KG1 (cell line): ENCODE measurements at places on chromosomes 16 and 17.

DNA sequence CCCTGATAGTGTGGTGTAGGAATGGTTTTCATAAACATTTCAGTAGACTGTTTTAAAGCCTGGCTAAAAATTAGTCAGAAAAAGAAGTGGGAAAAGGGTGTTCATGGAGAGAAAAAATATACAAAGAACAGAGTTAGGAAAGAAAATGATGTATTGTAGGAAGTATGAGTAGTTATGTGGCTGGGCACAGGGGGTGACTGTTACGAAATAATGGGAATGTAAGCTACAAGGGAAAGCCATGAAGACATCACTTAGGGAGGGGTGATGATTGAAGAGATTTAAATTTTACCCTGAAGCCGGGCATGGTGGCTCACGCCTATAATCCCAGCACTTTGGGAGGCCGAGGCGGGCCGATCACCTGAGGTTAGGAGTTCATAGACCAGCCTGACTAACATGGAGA is 55.3 kb downstream of the NUP88 start:
- no peak for DNase-seq

DNA sequence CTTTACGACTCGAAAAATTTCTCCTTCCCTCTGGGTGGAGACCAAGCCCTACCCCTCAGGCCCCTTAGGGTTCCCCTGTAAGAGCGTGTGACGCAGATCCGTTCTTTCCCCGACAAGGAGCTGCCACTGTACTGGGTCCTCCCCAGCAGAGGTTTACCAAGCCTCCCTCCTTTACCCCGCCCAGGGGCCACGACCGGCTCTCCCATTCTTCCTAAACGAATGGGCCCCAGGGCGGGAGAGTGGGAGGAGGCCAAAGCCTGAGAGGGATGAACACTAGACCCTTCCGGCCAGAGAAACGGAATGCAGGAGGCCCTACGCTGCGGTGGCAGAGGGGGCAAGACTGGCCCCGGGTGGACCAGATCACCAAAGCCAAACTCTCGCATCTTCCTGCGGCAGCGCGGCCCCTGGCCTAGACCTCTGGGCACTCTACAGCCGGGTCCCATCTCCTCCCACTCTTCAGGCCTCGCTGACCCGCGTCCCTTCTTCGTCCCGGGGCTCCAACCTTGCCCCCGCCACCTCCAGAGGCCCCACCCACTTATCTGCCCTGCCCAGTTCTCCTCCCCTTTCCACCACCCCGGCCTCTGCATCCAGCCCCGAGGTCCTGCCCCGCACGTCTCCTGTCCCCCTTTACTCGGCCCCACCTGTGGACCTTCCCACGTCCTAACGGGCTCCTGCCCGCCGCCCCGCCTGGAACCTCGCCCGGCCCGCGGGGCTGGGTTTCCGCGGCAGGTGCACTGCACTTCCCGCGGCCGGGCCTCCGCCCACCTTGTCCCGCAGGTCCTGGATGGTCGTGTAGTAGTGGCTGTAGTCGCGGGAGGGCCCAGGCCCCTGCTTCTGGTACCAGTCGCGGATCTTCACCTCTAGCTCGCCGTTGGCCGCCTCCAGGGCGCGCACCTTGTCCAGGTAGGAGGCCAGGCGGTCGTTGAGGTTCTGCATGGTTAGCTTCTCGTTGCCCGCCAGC is 765 bp downstream of the KRT19 start:
- no peak for DNase-seq

DNA sequence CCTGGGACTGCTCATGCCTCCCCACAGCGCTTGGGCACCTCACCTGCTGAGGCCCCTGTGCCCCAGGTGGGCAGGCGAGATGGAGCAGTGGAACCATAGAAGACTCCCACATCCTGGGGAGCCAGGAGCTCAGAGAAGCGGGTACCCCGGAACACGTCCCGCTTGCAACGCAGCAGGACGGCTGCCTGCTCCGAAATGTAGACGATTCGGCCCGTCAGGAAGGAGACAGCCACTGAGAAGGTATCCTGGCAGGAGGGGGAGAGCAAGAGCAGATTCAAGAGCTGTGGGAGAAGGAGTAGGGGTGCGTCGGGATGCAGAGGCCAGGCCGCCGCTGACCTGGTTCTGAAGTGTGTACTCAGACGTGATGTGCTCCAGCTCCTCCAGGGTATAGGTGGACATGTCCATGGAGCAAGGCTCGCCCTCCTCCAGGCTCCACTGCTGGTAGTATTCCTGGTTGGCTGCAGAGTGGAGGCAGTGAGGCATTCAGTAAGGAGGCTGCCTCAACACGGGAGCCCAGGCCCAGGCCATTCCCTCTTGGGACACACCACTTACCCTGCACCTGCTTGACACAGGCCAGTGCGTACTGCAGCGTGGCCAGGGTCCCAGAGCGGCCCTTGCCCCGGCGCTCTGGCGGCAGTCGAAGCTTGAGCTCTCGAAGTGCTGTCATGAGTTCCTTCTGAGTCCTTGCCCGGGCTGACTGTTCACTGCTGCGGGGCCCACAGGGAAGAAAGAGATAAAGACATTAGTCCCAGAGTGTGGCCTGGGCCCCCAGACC is 2.6 kb downstream of the PER1 start:
- DNase-seq, result no peak

DNA sequence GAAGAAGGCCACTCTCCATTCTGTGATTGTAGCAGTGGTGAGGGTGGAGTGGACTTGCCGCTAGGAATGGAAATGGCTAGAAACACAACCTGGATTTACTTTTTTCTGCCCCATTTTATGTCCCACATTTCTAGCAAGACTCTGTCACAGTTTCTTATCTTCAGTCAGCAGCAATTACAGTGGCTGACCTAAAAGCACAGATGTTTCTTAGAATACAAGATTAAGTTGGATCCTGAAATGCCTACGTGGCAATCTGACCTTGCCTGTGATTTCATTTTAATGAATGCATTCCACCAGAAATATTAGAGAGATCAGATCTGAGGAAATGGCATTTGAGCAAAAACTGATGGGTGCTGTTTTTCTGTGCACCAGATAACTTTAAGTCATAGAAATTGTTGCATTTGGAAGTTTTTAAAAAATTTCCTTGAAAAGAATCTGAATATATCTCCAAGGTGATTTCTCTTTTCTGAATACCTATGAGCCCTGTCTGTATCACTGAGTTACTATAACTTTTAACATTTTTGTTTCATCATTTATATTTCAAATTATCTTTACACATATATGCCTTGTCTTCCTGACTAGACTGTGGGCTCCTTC is 5.4 kb downstream of the HEATR3 start:
- DNase-seq, result no peak

- no peak for DNase-seq
Measured at GRCh38 chr16:62661435-62661834, 625.2 kb upstream of the CDH8 start.

DNA sequence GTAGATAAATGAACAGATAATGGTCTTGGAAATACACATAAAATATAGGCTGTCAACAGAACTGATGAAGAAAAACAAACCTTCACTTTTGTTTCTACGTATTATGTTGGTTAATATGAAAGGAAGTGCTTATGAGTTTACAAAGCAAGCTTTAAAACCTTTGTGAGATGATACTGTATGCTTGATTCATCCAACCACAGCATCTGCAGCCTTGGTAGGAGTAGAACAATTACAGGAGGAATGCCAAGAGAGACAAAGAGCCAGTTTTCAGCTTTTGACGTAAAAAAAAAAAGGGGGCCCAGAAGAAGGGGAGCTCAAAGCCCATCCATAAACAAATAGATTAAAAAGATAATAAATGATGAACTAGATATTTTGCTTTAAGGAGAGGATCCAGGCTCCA is 13.3 kb downstream of the FAM20A start:
- no peak for DNase-seq

DNA sequence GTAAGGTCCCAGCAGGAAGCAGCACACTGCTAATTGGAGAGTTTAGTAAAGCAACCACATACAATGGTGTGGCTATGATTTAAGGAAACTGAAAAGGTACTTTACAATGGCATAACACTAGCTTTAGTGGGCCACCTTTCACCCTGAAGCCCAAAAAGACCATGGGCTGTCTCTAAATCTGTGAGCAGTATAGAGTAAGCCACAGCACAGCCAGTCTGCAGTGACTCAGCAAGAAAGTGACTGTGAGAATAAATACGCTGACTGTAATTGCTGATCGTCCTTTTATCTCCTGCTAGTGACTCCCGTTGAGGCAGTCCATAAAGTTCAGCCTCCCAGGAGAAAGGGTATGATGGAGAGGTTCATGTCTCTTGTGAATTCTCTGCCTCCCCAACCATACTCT is 679.8 kb upstream of the KIF2B start:
- DNase-seq, result no peak

DNA sequence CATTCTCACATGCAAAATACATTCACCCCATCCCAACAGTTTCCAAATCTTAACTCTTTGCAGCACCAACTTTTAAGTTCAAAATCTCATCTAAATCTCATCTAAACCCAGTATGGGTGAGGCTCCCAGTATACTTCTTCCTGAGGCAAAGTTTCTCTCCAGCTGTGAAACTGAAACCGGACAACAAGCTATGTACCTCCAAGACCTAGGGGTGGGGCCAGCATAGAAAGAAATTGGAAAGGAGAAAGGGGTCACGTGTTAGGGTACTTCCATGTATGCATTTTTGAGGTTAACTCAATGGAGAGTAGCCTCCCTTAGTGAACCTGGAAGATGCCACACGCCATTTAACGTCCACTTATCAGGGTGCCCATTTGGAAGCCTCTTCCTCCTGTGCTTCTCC is 23.9 kb upstream of the LRRC75A start:
- DNase-seq, result no peak

DNA sequence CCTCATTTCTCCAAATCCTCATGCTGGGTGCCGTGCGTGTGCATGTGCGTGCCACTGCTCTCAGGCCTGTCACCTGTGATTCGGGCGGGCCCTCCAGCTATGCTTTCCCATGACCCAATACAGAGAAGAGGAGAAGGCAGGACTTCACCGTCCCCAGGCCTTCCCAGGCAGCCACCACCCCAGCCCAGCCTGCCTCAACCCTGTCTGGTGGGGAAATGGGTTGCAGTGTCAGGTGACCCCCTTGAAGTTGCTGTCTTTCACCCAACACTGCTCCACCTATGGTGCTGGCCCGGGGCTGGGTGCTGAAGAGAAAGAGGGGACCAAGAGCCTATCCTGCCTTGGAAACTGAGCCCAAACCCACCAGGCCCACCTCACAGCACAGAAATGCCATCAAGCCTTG is 94.7 kb downstream of the GOSR1 start:
- no peak for DNase-seq

DNA sequence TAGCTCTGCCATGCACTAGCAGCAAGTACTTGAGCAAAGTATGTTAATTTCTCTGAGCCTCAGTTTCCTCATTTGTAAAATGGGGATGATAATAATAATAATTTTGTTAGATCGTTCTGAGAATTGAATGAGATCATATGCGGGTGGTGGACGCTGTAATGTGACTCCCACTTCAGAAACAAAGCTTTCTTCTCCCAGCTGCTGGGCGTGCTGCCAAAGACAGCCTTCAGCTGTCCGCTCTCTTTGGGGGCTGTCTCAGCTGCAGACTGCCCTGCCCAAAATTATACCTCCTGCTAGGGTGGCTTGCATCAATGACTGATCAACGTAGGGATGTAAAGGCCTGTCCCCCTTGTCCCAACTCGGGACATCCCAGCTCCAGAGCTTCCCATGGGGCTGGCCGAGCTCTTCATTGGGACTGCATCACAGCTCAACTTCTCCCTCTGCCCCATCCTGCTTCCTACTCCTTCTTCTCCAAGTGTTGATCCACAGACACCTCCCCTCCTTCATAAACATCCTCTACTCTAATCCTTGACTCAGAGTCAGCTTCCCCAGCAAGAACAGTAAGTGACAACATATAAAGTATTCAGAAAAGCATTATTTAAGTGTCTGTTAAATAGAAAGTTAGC is 30.7 kb upstream of the CDH5 start:
- DNase-seq, result no peak

DNA sequence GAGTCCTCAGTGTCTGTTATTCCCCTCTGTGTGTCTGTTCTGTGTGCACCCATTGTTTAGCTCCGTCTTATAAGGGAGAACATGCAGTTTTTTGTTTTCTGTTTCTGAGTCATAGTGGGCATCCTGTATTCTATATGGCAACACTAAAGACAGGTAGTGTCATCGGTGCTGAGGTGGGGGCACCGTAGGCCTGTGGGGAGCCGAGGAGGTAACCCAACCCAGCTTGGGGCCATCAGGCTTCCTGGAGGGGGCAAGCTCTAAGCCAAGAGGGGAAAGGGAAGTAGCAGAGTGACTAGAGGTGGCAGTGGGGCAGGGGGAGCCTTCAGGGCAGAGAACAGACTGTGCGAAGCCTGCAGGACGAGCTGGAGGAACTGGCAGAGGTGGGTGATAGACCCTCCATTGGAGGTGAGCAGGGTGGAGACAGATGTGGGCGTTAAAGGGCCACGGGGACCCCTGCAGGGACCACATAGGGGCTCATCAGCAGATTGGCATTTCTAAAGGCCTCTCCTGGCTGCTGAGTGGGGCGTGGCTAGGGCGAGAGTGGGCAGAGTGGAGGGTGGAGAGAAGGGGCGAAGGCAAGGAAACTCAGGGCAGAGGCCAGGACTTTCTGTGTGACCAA is 36.5 kb downstream of the CPNE2 start:
- DNase-seq, result peak; percentile 44

DNA sequence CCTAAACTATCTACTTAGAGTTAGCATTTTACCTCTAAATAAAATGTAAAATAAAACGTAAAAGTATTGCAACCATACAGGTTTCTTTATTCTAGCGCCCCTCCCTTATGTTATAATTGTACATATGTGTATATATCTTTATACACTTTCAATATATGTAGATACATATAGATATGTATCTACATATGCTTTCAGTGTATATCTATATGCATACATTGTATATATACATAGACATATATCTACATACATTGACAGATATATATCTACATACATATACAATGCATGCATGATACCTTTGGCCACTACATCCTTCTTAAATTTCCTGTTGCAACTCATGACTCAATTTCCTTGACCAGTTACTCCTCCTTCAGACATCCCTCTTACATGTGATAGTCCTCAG is 16.7 kb downstream of the BPTF start:
- DNase-seq, result no peak

- no peak for DNase-seq
Measured at GRCh38 chr16:30041841-30042240, 10.8 kb upstream of the TLCD3B start.

- no peak for DNase-seq
Measured at GRCh38 chr17:47870056-47870455, 19.1 kb upstream of the SP6 start.

DNA sequence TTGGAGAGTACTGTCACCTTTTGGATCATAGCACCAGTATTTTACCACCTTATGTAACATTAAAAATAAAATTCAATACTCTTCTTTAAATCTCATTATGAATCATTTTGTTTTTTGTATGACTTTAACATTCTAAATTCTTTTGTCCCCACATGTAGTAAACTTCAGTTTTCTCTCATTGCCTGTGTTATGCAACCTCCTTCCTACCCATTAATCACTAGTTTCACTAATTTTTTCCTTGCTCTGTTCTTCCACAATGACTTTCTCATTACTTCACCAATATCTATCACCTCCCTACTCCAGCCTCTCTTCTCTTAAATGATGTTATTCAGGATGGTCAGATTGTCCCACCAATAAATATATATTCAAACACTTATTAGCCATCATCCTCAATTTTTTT is 68.7 kb downstream of the TTC19 start:
- DNase-seq, result no peak

GRCh38 chr16:560204-560700 is at the start of gene PRR35:
Gene PRR35 (plus strand): TSS chr16:560394. CDS start chr16:563295, 2,901 bp downstream.
- no peak for DNase-seq

- no peak for DNase-seq
Measured at GRCh38 chr17:59838052-59838916, 54.5 kb downstream of the TUBD1 start.

GRCh38 chr17:81690549-81690948 is 6.7 kb downstream of the HGS start:
- no peak for DNase-seq

- no peak for DNase-seq
Measured at GRCh38 chr17:3558603-3559269, 1.1 kb upstream of the TRPV3 start.

GRCh38 chr17:19876529-19877161 is 8.9 kb upstream of the ULK2 start:
- DNase-seq, result peak; percentile 14
